ENCODE measurements at places on chromosomes 2 and 18.

DNA sequence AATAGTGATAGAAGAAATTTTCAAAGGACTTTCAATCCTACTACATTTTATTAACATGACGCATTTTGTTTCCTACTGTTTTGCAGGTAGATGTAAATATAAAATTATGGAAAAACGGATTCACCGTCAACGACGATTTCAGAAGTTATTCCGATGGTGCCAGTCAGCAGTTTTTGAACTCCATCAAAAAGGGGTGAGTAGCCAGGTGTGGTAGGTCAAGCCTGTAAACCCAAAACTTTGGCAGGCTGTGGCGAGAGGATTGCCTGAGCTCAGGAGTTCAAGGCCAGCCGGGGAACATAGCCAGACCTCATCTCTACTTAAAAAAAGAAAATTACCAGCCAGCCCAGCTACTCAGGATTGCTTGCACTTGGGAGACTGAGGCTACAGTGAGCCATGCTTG is 33.0 kb upstream of the MFSD2B start:
- DNase-seq: no peak

- peak; percentile 27 for DNase-seq
Measured at GRCh38 chr2:25276569-25277465, 64.9 kb downstream of the DNMT3A start.

- DNase-seq: no peak
Measured at GRCh38 chr2:44927985-44928482, 13.5 kb upstream of the SIX3 start.

- peak; percentile 58 for DNase-seq
Measured at GRCh38 chr18:24181806-24182205, 42.9 kb downstream of the CABYR start.

DNA sequence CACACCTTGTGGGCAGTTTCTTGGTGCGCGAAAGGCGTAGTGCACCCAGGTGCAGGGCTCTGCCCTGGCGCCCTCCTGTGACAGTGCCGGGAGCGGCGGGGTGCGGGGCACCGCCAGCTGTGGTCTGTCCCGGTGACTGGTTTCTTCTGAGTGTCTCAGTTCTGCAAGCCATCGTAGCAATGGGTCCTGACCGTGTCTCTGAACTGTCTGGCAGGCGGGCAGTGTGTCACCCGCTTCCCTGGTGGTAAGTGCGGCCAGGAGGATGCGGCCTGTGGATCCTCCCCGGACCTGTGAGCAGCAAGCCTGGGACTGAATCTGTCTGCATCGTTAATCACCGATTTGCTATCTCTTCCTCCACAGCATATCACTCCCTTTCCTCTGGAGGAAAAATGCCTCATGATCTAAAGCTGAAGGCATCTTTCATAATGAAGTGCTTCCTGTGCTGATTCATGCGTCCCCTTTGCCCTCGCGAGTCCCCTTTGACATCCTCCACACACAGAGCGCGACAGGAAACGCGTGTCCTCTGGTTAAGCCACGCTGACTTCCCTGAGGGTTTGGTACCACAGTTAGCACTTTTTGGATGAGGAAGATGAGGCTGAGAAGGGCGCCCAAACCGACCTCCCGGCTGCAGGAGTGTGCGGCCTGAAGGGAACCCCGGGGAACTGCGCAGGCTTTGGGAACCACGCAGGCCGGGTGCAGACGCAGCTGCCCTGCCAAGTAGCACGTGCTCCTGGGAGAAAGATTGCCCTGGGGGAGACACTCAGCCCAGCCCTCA is 416.0 kb upstream of the HS6ST1 start:
- DNase-seq: peak; percentile 29

- peak; percentile 54 for DNase-seq
Measured at GRCh38 chr2:39550701-39551285, 113.7 kb upstream of the MAP4K3 start.

DNA sequence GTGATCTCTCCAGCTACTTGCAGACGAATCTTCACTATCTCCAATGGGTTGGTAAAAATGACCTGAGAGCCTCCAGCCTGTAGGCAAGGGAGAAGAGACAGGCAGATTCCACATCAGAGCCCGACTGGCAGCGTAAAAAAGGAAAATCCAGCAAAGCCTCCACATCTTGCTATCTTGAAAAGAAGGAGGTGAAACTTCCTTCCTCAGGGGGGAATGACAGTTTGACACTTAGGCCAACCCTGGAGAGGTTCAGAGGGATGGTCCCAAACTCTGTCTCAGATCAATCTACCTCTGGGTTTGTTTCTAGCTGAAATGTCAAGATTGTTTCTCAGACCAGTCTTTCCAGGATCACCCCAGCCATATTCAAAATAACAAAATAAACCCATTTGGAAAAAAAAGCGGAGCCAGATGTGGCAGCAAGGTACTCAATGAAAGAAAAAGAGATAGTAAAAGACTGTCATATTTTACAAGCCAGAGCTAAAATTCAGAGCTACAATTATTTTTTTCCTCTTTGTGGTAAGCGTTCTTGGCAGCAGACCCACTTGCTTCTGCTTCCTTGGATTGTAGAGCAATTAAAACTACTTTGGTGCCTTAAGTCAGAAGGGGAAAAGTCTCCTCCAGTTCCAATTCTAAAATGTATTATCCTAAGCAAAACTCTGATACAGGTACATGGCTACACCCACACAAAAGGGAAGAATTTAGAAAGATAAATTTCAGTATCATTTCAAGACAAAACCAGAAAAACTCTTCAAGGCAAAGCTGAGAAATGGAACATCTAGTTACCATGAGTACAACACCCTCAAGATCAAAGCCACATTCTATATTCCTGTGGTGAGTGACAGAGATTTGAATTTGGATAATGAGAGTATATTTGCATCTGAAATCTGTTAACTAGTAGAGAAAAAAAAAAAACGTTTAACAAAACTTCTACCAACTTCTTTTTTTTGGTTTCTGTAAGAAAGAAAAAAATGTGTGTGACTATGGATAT is 100.1 kb downstream of the SLC25A12 start:
- peak; percentile 46 for DNase-seq

GRCh38 chr2:37652199-37652640 is 19.2 kb downstream of the CDC42EP3 start:
- DNase-seq: peak; percentile 92

- DNase-seq: no peak
Measured at GRCh38 chr2:82233806-82234205, 1929.3 kb upstream of the LRRTM1 start.

DNA sequence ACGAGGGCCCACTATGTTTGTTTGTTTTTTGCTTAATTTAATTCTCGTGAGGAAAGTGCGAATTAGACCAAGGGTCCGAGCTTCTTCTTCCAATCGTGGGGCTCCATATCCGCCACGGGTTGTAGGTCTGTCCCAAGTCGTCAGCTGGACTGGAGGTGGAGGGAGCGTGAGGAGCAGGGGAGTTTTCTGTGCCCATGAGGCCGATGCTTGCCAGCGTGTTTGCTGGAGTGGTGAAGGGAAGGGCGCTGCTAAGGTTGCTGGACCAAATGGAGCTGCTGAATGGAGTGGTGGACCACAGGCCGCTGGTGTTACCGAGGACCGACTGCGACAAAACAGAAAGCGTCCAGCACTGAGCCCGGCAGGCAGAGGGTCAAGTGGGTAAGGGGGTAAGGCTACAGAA is 43.7 kb downstream of the ZAP70 start:
- DNase-seq: no peak

- peak; percentile 48 for DNase-seq
Measured at GRCh38 chr2:230866756-230867523, 2.2 kb downstream of the ITM2C start.

- DNase-seq: no peak
Measured at GRCh38 chr18:57804557-57804956, 1.4 kb upstream of the ATP8B1 start.
